ENCODE measurements at places on chromosomes 6 and 20.
A peak's percentile ranks its signal among the peaks of the same experiment; 100 is the strongest.

DNA sequence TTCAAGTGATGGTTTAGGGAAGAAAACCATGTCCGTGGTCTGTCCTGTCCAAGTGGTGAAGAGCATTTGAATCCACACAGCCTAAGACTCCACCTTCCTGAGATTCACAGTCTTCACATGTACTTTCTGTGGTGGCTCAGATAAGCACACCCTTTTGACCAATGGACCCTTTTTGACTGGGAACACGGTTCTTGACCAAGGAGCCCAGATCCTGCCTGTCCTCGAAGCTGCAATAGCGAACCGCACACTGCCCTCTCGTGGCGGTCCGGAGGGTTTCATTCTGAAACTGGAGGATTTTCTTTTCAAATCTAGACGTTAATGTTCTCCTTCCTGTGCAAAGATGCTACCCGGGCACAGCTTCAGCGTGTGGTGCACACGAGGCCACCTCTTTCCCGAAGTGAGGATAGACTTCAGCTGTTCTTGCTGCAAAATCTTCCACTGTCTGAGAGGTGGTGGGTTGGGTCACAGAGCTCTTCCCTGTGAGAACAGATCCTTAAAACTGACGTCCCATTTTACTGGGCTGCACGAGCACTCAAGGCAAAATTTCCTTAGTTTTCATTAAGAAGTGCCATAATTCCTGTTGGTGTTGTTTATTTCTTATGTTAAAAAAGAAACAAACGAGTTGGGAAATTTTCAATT lies 90.5 kb downstream of the SYNJ2 start:
- peak; percentile 32 for DNase-seq

- DNase-seq: no peak
Observed at GRCh38 chr20:58171796-58172425, 56.5 kb downstream of the ANKRD60 start.

- no peak for DNase-seq
Observed at GRCh38 chr6:56062836-56063235, 184.5 kb downstream of the COL21A1 start.

- DNase-seq: no peak
Observed at GRCh38 chr6:46411456-46412197, 79.6 kb downstream of the RCAN2 start.

- no peak for DNase-seq
Observed at GRCh38 chr6:118784641-118785164, 109.2 kb upstream of the ASF1A start.

DNA sequence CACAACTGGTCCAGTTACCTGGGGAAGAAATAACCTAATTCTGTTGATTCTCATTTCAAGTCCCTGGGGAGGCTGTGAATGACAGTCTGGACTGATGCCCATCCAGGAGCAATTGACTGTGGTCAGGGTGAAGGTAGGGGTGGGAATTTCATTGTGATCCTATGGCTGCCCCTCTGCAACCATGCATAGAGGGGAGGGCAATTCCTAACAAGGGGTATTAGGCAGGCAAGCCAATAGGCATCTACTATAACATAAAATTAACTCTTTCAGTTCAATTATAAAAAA lies 44.0 kb upstream of the TRAM2 start:
- no peak for DNase-seq

DNA sequence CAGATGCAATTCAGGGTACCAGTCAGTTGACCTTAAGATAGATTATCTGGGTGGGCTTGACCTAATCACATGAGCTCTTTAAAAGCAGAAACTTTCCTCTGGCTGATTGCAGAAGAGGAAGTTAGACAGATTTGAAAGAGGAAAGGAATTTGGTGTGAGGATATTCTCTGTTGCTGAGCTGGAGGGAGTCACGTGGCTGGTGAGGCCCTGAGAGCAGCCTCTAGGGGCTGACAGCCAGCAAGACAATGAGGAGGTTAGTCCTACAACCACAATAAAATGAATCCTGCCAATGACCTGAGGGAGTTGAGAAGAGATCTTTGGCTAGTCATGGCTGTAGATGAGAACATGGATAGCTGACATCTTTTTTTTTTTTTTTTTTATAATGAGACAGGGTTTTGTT lies 87.0 kb upstream of the B3GAT2 start:
- no peak for DNase-seq

- DNase-seq: no peak
Observed at GRCh38 chr6:56335726-56336125, 88.3 kb upstream of the COL21A1 start.

DNA sequence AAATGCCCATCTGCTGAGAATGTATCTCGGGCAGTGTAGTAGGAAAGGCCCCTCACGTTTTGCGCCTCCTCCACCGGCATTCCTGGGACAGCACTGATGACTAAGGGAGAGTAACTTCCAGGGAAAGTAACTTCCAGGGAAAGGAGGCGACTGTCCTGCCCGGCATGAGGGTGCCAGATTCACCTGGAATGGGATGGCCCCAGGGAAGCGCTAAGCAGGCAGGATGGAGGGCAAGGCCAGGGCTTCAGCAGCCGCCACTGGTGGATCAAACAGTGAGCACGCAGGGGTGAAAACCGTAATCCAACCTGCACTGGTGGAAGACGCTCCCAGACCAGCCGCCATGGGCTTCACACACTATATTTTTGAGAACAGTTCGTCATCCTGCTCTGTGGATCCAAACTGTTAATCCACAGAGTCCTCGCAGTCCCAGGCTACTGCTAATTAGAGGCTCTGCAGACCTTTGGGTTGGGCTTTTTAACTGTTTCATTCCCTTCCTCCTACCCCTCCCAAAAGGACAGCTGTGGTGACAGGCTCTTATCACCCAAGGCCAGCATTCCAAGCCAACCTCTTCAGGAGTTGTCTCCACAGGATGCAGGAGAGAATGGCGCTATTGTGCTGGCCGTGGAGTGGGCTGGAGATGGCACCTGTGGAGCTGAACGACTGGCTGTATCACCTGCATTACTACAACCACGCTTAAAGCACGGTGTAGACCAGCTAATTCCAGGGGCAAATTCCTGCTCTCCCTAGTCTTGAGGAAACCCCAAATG lies 178.9 kb downstream of the DLL1 start:
- DNase-seq: no peak

DNA sequence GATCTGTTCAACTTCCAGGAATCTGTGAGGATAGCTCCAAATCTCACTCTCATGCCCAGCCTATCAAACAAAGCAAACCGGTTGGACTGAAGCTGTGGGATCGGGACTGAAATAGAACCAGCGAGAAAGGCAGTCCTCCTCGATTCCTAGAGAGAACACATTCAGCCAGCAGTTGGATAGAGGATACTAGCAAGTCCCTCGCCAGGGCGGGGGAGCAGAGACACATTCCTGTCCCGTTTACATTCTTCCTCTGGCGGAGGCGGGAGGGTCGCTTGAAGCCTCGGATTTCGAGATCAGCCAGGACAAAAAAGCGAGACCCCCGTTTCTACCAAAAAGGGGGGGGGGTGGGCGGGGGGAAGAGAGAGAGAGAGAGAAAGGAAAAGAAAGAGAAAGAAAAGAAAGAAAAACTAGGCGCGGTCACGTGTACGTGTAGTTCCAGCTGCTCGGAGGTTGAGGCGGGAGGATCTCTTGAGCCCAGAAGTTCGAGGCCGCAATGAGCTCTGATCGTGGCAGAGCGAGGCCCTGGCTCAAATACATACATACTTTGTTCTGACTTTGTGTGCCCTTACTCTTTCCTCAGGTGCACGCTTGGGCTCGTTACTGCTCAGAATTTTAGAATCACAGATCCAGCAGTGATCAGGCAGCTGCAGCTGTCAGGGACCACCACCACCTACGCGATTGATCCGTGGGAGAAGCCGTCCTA lies 19.5 kb downstream of the ZNF311 start:
- DNase-seq: peak; percentile 90

DNA sequence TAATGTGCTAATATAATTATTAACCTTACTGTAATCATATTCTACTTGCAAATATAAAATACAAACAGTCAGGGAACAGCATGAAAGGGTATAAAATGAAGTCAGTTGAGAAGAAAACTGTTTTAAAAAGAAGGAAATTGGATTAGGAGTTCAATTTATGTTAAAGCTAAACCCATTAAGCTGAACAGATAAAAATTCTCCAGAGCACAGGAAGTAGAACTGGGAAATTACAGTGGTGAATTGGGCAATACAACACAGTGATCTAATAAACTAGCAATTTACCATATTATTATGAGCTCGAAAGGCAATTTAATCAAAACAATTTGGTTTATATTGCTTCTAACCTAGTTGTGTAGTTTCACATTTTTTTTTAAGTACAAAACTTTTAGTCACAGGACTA lies 407.4 kb upstream of the RGS17 start:
- peak; percentile 90 for DNase-seq

DNA sequence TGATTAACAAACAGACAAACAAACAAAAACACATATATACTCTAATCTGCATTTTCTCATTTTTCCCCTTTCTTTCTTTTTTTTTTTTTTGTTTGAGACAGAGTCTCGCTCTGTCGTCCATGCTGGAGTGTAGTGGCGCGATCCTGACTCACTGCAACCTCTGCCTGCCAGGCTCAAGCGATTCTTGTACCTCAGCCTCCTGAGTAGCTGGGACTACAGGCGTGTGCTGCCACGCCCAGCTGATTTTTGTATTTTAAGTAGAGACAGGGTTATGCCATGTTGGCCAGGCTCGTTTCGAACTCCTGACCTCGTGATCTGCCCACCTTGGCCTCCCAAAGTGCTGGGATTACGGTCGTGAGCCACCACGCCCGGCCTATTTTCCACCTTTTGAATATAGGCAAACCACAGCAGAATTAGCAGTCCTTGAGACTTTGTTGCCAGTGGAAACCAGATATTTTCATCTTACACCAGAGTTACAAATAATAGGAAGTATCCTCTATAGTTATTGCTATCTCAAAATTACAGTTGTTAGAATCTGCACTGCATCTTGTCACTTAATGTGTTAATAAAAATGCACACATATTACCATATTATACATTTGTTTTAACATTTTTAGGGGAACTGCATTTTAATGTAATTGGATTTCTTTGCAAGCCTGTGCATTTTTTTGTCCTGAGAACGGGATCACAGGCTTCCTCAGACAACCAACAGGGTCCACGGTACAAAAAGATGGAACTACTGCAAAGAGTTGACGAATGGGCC lies 208.2 kb upstream of the ZNF217 start:
- DNase-seq: no peak

DNA sequence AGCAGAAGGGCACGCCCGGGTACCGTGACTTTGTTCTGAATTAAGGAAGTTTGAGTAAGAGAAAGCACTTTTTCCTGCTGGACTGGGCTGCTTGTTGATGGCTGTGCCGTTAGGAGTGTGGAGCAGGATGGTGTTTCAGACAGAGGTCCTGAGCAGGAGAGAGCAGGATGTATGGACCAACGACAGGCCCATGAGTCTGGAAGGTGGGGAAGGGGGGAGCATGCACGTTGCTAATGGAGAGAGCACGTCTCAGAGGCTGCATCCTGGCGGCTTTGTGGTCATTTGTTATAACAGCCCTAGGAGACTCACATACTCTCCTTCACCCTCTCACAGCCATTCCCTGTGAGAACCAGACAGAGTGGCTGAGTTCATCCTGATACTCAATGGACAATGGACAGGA lies 56.8 kb downstream of the PHACTR3 start:
- DNase-seq: no peak

GRCh38 chr20:24662322-24662721 lies 192.9 kb downstream of the SYNDIG1 start:
- DNase-seq: no peak

GRCh38 chr6:21953831-21954801 lies 342.7 kb downstream of the PRL start:
- no peak for DNase-seq

DNA sequence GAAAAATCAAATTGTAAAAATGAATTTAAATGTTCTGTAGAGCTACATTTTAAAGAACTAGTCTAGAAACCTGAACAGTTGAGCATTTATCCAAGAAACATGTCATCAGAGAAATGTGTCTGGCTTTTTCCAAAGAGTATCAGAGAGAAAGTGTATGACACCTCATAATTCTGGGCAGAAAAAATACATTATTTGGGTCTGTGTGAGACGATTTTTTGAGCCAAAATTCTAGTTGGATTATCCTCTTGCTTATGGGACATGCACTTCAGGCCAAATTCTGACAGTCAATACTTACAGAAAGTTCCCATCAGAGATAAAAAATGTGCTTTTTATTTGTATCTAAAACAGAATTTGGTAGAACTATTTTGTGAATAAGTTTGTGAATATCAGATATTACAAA lies 1242.7 kb downstream of the EPHA7 start:
- no peak for DNase-seq

DNA sequence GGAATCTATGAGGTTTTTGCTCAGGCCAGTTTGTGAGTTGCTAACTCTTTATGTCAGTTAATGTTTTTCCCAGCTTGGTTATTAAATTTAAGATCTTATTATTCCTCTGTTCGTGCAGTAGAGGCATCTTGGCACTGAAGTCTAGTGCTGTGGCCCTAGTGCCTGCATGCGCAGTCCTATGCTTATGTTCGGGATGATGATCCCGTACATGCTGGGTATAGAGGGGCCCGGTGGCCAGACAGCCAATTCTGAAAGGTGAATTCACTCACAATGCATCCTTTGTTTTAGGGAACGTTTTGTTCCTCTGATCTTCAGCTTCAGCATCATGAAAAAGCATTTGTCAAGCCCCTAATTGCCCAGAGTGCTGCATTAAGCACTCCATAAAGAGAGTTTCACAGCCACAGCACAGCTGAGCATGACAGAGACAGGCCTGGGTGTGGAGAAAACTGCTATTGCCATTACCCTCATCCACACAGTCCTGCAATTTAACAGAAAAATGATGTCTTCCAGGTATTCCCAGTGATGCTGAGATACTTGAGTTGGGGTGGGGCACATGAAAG lies 39.8 kb upstream of the BACH2 start:
- no peak for DNase-seq

DNA sequence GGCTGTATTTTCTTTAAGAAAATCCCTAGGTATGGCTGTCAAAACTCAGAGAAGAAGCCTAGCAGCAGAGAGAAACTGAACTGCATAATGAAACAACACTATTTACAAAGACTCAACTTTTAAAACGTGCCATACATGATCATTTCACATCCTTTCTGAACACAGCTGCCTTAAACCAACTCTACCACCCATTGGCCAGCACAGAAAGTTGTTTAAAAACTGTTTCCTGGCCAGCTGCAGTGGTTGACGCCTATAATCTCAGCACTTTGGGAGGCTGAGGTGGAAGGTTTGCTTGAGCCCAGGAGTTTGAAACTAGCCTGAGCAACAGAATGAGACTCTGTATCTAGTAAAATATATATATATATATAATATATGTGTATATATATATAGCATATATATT lies 336.4 kb upstream of the SOX4 start:
- no peak for DNase-seq

GRCh38 chr6:29603930-29604329 lies 19.0 kb downstream of the OR2H2 start:
- no peak for DNase-seq

- DNase-seq: no peak
Observed at GRCh38 chr6:127069659-127070279, 48.7 kb upstream of the RSPO3 start.

GRCh38 chr6:32192608-32193039 lies at the start of gene GPSM3:
GPSM3 (minus strand) TSS chr6:32192643; CDS start chr6:32192513, 130 bp downstream.
- peak; percentile 91 for DNase-seq
